Astrocyte (in vitro differentiated cells and primary cell): ENCODE measurements at places on chromosomes 7 and 10.

DNA sequence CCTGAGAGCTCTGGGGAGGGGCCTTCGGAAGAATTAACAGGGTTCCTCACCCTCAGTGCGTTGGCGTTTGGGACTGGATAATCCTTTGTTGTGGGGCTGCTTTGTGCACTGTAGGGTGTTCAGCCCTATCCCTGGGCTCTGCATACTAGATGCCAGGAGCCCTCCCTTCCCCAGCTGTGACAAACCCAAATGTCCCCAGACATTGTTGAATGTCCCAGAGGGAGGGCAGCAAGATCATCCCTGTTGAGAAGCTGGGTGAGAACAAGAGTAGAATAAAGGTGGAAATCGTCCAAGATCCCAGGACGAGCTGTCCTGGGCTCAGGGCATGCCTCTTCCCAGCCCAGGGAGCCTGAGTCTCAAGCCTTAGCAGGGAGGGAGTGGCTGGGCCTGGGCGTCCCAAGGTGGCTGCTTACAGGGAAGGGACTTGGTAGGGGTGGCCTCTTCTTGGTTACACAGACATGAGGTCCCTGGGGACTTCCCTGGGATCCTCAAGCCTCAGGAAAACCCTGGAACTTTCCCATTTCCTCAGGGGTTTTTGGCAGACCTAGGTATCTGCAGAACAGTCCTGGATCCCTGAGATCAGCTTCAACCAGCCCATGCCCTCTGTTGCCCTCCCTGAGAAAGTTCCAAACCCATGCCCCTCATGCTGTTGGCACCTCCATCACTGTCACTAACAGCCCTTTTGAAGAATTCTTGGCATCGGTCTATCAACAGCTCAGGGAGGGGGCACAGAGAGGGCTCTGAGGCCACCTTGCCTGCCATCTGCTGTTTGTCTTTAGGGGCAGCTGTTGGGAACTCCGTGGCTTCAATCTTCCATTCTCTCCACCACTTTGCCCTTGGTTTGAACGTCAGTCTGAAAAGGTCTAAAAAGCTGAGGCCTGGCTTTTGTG is 53.7 kb downstream of the GOLGA7B start:
- DNase-seq: no peak

- no peak for DNase-seq
Observed at GRCh38 chr7:112140600-112140999, 65.6 kb downstream of the DOCK4 start.

DNA sequence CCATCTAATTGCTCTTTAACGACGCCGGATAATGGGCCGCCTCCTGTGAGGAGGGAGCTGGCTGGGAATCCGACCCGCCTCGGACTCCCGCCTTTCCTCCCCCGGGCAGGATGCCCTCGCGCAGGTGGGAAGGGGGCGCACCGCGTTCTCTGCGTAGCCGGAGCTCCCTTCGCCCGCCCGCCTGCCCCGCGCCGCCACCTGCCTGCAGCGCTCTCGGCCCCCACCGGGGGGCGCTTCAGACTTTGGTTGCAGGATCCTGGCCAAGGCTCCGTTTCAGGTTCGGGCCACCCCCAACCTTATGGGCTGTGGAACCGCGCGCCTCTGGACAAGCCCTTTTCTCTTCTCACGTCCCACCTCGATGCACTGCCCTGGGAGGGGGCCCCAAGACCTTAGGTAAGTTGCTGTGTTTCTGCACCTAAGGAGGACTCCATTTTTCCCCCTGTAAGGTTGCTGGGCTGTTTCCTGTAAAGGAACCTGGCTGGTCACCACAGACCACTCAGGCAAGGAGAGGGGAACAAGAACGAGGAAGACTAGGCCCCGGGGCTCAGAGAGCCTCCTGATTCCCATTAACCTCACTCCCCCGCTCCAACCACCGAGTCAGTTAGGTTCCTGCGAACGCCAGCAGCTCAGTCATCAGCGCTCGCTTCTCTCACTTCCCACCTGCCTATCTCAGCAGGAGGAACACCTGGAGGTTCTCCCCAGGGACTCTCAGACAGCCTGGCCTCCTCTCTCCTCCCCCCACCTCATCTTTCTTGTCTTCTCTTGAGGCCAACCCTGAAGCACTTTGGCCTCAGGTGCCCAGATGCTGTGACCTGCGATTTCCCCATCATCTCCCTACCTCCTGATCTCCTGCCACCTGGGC is 11.3 kb upstream of the KAZALD1 start:
- no peak for DNase-seq

GRCh38 chr10:89655722-89656121 is 10.7 kb upstream of the PANK1 start:
- DNase-seq: no peak

GRCh38 chr7:18016547-18017444 is 10.8 kb downstream of the PRPS1L1 start:
- peak; percentile 55 for DNase-seq

DNA sequence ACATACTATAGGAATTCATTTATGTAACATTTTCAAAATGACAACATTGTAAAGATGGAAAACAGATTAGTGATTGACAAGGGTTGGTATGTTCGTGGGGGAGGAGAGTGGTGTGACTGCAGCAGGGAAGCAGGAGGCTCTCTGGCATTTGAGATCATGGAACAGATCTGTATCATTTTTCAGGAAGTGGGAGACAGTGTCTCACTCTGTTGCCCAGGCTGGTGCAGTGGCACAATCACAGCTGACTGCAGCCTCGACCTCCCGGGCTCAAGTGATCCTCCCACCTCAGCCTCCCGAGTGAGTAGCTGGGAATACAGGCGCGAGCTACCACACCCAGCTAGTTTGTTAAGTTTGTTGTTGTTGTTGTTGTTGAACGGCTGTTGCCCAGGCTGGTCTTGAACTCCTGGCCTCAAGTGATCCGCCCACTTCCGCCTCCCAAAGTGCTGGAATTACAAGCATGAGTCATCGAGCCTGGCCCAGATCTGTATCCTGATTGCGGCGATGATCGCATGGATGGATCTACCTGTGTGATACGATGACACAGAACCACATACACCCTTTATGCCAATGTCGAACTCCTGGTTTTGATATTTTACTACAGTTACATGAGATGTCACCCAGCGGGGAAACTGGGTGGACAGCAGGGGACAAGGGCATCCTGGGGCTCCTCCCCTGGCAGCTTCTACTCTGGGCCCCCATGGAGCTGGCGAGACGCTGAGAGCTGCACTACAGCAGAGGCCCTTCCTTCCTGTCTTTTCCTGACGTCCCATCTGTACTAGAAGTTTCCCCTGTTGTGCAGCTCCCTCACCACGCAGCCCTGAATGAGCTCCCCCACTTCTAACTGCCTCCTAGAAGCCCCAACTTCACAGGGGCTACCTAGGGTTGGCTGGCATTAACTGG is 12.3 kb upstream of the CYTH3 start:
- no peak for DNase-seq
